CD4-positive, CD25-positive, alpha-beta regulatory T cell (primary cell): ENCODE measurements at places on chromosomes 1 and 21. TPM values are rescaled to one million over a fixed set of nuclear protein-coding genes. Genes with fewer than 3 reads are reported as not detected.

DDAH1 gene
- total RNA-seq = 0.15 TPM

TMEM183A gene
- total RNA-seq = 130 TPM

PHGDH gene
- total RNA-seq = 4.9 TPM

RXFP4 gene
- total RNA-seq = not detected

SETSIP gene
- not detected for total RNA-seq

GRCh38 chr1:71203241-71203640, 122.4 kb upstream of the ZRANB2 start:
- no peak for DNase-seq

GRCh38 chr1:86993269-86993985, 79.0 kb downstream of the HS2ST1 start:
- no peak for DNase-seq

- no peak for DNase-seq
These were observed 55.6 kb upstream of the ACTRT2 start for GRCh38 chr1:2965676-2966075.

DNA sequence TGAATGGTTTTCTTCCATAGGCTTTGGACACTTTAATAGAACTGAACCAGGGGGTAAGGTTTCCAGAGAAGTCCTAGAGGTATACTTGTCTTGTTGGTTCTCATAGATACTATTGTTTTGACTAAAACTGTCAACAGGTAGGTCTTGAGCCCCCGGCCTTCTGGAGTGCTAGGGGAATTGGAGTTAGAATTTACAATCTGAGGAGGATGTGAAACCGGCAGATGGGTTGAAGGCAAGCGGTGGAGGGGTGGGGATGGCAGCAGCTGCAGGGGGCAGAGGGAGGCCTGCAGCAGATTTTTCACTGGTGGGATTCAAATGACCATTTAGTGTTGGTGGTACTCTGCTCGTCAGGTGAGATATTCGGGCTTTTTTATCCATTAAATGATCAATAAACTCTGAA, 4.3 kb upstream of the CD1D start:
- DNase-seq = no peak

GRCh38 chr1:214427871-214428277, 123.5 kb downstream of the PTPN14 start:
- DNase-seq = peak; percentile 96

DNA sequence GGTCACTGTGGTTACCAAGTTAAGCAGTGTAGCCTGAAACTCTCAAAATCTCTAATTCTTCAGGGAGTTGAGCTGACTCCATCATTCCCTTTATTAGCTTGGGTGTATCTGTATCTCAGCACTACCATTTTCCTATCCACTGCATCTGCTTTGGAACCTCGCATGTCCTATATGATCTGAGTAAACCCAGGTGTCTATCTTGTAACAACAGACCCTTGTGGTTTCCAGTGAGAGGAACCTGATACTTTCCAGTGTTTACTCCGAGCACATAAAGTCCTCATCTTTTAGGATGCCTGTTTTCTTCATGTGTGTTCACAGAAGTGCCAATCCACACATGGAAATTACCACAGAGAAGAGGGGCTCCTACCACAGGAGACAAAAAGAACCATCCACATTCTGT, 650.4 kb downstream of the LMO4 start:
- no peak for DNase-seq

- no peak for DNase-seq
These were observed 106.5 kb upstream of the EDEM3 start for GRCh38 chr1:184860985-184861754.

DNA sequence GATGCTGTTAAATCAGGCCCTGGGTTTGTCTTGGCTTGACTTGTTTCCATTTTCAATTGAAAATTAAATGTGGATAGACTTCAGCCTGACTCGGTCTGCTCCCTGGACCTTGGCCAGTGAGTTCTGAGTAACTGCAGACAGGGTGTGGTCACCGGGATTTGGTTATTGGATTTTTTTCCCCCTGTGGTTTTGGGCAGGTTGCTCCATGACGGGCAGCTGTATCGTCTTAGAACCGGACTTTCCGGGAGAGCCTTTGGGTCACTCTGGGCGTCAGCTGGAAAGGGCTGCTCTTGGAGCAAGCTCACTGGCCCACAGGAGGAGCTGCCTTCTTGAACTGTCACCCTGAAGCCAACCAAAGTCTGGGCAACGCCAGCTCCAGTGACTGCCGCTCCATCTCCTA, 75.0 kb downstream of the CLIC6 start:
- DNase-seq = no peak

DNA sequence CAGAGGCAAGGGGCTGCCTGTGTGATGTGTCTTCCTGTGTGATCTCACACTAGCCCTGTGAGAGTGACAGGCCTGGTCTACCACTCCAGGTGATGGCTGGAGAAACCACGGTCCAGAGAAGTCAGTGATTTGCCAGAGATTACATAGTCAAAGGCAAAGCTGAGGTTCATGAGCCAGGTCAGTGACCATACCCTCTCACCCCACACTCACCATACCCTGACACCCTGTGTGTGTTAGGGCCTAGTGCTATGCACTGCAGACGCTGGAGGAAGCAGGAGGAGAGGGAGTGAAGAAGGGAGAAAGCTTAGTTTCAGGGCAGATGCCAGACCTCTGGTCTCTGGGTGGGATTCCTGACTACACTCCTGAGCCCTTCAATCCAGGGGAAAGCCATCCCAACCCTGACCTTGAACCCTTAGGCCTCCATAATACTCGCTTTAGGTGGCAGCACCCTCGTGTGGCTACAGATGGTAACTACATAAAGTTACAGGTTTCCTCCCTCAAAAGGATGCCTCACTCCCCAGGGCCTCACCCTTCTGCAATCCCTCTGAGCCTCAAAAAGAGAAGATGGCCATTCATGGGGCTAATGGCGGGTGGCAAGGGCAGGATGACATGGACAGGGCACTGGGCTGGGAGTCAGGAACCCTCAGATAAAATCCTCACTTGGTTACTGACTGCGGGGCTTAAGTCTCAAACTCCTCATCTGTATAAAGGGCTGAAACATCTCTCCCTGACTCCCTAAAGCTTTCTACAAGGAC, 20.8 kb upstream of the SDC3 start:
- no peak for DNase-seq

- peak; percentile 27 for DNase-seq
These were observed 744 bp upstream of the DDX20 start for GRCh38 chr1:111754984-111755330.

GRCh38 chr1:115365738-115366137, 27.7 kb upstream of the NGF start:
- DNase-seq = no peak
